Retina (tissue), 1 donor: ENCODE measurements at places on chromosomes 16 and 17.

DNA sequence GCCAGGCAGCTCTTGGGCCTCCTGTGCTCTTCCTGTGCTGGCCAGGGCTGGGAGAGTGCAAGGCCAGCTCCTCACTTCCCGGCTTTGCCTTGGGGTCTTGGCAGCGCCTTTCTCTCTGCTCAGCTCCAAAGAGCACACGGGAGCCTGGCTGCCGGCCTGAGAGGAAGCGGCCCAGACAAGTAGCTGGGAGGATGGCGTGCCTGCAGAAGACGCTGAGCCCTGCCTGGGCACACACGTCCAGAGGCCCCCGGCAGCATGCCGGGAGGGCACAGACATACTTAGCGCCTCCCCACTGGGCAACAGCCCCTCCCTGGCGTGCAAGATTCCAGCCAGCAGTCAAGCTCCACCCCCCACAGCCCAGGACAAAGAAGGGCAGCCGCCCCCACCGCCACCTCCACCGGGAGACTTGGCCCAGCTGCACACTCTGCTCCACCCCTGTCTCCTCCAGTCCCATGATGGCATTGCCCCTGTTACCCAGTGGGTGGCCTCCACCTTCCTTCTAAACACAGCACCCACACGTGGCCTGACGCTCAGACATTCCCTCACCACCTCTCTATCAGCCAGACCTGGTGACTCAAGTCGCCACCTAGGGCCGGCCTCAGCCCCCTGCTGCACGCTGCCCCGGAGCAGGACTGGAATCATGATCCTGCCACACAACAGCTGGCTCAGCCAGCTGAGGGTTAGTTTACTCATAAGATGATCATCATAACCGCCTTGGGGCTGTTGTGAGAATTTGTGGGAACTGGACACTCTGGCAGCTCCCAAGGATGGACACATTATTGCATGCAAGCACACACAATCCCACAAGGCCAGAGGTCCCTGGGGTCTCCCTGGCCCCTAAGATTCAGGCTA lies 12.4 kb downstream of the SGCA start:
- DNase-seq, result peak; percentile 88

DNA sequence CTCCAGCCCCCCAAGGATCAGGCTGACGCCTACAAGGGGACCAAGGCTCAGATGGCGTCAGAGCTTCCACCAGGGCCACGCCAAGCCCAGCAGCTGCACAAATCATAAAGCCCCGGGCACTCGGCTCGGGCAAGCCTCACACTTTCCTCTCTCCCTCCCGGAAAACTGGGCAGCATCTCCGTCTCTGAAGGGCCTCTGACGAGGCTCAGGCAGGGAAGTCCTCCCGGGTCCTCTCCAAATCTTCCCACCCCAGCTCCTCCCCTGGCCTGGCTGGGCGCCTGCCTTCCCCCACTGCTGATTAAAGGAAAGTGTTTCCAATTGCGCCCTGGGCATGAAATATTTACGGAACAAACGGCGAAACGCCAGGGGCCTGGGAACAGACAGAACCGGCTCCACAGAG lies 38.5 kb downstream of the PIEZO1 start:
- DNase-seq, result no peak

GRCh38 chr16:13333336-13333735 lies 431.9 kb downstream of the SHISA9 start:
- no peak for DNase-seq

DNA sequence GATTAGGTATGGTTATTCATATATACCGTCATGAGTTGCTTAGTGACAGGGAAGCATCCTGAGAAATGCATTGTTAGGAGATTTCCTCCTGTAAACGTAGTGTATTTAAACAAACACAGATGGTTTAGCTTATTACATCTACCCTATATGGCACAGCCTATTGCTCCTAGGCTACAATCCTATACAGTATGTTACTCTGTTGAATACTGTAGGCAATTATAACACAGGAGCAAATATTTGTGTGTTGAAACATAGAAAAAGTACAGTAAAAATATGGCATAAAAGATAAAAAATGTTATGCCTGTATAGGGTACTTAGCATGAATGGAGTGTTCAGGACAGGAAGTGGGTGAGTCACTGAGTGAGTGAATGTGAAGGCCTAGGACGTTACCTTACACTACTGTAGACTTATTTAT lies 157.7 kb downstream of the CDH11 start:
- no peak for DNase-seq

DNA sequence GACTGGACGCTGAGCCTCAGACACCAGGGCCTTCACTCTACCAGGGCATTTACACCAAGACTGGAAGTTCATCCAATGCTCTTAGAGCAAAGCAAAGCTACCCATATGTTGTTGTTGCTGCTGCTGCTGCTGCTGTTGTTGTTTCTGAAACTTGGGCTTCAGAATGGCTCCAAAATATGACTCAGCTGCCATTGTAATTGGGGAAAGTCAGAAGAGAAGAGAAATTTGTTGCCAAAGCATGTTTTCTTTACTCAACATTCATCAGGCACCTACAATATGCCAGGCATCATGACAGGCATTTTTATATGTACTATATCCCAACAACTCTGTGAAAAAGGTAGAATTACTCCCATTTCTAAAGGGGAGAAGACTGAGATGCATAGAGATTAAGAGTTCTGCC lies 11.9 kb downstream of the KRT32 start:
- no peak for DNase-seq

GRCh38 chr16:21161211-21161610 lies 2.7 kb downstream of the LDAF1 start:
- DNase-seq, result no peak

GRCh38 chr17:46171939-46172338 lies 21.3 kb downstream of the KANSL1 start:
- DNase-seq, result no peak

- DNase-seq, result no peak
Observed at GRCh38 chr17:47621293-47622179, 28.2 kb upstream of the KPNB1 start.

- DNase-seq, result no peak
Observed at GRCh38 chr16:3625331-3625730, 13.9 kb upstream of the SLX4 start.

DNA sequence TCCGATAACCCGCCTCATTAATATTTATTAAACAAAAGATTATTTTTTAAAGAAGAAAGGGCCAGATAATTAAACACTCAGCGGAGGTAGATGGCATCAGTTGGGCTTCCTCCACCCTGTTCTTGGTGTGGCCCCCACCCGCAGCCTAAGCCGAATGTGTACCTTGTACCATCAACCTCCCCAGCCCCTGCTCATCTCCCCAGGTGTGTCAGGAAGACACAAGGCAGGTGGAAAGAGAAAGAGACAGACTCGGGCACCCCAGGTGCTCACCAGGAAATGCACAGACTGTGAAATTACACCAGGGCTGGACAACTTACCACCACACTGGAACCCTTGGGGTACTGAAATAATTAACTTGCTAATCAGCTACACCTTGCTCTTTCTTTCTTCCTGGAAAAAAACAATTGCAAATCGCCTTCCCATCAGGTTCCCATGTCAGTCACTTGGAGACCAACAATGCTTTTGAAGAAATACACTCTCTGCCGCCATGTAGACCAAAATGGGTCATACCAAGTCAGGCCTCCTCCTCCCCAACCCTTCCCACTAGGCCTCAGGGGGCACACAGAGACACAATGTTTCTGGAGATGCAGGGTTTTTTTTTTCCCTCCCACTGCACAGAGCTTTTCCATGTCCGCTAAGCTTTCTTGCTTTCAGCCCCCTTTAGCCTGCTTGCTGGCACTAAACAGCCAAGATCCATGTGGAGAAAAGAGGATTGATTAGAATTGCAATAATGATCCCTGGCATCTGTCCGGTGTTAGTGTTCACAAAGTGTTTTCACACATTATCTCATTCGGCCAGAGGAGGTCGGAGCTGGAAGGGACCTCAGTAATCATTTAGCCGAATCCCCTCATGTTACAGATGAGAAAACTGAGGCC lies 8.6 kb upstream of the LHX1 start:
- DNase-seq, result peak; percentile 51

DNA sequence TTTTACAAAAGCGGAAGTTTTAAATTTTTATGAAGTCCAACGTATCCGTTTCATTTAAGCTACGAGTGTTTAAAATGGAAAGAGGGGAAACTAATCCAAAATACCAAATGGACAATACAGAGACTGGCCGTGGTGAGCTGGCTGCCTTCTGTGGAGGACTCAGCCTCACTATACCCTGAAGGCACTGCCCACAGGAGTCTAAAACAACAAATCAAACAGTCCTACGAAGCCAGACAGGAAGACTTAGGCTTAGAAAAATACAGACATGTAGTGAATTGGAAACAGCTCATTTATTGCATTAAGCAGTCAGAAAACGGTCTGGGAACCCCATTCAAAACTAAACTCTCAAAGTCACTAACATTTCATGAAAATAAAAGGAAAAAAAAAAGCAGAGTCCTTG lies 75.1 kb downstream of the CYTH1 start:
- DNase-seq, result no peak

- DNase-seq, result peak; percentile 49
Observed at GRCh38 chr16:57422026-57422944, 17.7 kb downstream of the CCL17 start.

- DNase-seq, result peak; percentile 43
Observed at GRCh38 chr16:85002608-85003007, 8.7 kb downstream of the ZDHHC7 start.

GRCh38 chr16:11635679-11636171 lies 32.5 kb upstream of the SNN start:
- no peak for DNase-seq

DNA sequence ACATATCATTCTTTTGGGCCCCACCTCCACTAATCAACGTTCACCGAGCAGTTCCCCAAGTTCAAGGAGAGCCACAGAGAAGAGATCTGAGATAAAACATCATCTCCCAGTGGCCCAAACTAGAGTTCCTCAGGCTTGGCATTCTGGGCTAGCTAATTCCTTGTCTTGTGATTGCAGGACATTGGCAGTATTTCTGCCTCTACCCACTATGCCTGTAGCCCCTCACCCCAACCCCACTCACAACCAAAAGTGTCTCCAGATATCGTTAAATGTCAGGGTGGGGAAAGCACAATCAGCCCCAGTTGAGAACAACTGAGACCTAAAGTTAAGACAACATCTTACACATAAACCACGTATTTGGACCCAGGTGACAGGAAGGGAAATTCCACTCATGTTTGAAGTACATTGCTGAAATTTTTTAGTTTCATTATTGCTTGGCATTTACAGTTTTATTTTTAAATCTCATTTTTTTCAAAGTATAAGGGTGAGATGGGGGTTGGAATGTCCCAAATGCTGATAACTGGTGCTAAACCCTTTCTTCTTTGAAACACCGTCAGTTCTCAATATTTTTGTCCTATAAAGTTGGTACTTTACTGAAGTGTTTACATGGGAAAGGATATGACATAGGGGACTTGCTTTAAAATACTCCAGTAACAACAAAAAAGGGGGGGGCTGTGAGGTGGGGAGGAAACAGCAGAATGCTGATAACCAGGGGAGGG lies 13.6 kb downstream of the ZC3H7A start:
- DNase-seq, result no peak

GRCh38 chr17:29625037-29625750 lies 2.5 kb upstream of the CORO6 start:
- no peak for DNase-seq

DNA sequence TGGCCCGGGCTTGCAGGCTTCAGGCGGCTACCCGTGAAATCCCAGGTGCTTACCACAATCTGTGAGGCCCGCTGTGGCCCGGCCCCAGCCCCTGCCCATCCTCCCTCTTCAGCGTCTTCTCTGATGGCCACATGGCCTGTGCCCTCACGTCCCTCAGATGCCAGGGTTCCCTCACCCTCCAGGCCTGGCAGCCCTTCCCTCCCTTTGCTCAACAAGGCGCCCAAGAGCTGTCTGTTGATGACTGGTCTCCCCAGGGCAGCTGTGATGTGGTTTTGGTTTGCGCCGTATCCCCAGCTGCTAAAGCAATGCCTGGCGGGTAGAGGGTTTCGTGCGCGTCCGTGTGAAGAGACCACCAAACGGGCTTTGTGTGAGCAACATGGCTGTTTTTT lies 35.1 kb downstream of the PMM2 start:
- DNase-seq, result no peak

DNA sequence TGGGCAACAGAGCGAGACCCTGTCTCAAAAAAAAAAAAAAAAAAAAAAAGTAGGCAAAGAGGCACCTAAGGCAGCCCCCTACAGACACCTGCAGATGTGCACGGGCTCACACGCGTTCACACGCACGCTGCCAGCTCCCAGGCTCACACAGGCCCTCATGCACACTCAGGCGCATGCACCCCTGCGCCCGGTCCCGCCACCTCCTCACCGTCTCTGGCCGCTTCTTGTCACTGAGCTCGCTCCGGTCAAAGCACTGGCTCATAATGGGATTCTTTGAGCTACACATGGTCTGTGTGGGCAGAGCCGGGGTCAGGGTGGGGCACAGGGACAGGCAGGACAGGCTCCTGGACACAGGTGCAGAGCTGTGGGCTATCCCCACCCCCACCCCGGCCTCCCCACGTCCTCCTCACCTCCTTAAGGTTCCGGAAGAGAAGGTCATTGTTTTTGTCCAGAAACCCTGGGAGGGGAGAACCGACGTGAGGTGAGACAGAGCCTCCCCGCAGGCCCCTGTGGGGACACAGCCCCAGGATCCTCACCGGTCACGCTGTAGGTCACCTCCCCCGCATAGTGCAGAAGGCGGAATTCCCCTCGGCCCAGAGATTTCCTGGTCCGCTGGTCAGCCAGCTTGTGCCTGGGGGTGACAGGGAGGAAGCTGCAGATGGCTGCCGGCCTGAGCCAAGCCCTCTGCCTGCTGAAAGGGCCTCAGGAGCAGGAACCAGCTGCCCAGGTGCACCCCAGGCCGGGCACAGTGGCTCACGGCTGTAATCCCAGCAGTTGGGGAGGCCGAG lies 17.9 kb downstream of the MYO1C start:
- DNase-seq, result no peak

- no peak for DNase-seq
Observed at GRCh38 chr16:29726845-29727377, 18.9 kb downstream of the C16orf54 start.

DNA sequence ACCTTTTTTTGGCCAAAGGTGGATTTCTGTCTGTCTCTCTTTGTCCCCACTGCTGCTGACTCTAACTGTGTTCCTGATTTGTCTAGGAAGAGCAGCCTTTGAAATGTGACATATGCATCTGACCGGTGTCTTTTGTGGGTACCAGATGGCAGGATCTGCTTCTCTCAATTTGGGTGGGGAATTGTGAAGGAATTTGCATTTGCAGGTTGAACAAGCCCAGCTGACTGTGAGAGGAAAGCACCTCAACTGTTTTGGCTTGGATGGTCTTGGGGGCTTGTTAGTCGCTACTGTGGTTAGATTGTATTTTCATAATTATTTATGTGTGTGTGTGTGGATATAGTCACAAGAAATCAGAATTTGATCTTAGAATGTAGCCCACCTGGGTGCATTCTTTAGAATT lies 37.7 kb upstream of the LCMT1 start:
- DNase-seq, result no peak

- no peak for DNase-seq
Observed at GRCh38 chr16:23807028-23807427, 28.8 kb upstream of the PRKCB start.

GRCh38 chr17:37483311-37484039 lies 6.2 kb upstream of the DUSP14 start:
- no peak for DNase-seq

DNA sequence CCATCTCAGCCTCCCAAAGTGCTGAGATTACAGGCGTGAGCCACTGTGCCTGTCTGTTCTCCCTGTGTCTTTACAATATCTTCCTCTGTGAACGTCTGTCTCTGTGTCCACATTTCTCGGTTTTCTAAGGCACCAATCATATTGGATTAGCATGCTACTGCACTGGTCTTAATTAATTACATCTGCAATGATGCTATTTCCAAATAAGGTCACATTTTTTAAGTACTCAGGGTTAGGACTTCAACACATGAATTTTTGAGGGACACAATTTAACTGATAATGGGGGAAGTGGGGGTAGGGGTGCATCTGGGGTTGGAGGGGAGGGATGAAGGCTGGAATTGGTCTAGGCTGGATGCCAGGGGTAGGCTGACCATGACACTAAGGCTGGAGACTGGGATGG lies 102.6 kb downstream of the N4BP1 start:
- DNase-seq, result no peak
